ENCODE measurements at places on chromosomes 7 and 10.

GRCh38 chr10:76869931-76870330, 767.7 kb downstream of the KCNMA1 start:
- DNase-seq, result no peak

GRCh38 chr7:84102213-84102612, 92.4 kb downstream of the SEMA3A start:
- no peak for DNase-seq

DNA sequence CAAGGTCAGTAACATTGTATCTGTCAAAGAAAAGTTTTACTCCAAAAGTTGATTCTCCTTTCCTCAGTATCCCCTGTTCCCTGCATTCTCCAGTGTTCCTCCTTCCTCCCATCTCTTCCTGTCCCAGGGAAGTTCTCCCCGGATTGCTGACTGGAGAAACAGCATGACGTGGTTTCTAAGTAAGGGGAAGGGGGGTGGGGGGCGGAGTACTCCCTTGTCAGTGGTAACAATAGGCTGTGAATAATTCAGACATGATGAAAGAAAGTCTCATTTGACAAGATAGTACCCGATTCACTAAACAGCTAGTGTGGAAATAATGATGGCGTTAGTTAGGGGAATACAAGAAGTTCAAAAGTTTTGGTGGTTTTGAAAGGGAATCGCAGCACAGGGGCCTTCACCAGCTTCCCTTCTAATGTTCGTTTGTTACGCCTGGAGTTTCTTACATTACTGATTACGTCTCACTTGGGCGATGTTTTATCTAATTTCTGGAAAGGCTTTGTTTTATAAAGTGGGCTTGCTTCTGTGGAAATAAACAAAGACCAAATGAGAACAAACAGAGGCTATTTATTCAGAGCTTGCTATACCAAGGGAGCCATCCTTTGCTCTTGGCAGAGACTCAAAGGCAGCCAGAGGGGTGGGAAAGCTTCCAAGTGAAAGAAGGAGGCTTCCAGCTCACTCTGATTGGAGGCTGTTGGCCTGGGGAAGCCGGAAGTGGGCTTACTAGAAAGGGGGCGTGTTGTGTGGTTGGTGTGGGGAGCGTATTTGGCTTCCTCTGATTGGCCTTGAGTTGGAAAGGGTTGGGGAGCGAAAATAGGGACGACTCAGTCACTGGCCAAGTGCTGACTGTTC, 453.7 kb downstream of the SDK1 start:
- no peak for DNase-seq

DNA sequence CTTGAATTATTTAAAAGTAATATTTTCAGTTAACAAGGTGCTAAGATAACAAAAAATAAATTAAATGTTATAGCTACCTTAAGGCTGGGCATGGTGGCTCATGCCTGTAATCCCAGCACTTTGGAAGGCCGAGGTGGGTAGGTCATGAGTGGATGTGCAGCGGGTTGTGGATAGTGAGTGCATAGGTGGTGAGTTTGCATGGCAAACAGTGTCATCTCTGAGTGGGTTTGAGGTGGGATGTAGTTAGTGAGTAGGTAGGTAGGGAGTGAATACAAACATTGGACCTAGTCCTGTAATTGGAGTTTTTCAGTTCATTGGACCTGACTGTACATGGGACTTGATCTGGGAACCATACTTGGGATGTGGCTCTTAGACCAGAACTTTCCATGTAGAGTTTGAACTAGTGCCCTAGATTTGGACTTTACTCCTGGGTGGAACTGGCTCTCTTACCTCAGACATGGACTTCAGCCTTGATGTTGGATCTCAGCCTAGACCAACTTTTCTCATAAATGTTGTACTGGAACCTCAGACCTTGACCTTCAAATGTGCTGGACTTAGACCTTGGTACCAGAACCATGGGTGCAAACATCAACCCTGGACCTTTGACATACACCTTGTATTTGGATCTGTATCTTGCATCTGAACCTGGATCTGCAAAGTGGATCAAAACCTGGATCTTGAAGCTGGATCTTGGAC, 47.0 kb downstream of the SEC61G start:
- no peak for DNase-seq

DNA sequence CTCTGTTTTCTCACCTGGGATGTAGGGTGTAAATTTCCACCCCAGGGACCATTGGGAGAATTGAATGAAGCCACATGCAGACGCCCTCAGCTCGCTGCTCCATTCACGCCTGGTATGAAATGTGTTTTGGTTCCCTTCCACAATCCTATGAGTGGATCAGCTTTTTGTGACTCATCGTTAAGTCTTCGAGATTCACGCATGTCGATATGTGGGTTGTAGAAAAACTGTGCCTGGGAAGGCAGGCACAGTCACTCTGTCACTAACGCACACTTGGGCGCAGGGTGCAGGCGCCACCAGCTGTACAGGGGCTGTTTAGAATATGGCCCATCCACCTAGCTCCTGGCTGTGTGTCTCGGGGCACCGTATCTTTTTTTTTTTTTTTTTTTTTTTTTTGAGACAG, 64.2 kb upstream of the SH2B2 start:
- peak; percentile 9 for DNase-seq

DNA sequence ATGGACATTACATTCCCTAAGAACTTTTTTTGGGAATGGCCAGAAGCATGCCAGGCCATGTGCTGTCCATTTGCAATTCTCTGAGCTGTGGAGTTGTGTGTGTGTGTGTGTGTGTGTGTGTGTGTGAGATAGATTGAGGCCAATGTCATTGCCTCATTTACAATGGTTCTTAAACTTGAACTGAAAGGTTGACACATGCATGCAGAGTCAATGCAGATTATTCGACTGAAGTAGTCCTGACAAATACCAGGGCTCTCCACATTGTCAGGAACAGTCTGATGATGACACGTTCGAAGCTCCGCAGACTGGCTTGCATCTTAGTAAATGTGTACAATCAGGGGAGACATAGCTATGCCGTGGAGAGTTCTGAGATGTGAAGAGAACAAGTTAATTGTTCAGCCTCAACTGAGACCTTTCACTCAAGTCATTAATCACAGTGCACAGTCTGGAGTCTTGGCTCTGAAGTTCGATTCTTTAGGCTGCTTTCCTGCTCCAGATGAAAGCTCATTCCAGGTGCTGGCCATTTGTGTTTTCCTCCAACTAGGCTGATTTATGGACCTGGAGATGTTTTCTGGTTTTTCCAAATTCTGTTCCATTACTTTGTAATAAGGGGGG, 921.9 kb downstream of the LRMDA start:
- DNase-seq, result no peak

DNA sequence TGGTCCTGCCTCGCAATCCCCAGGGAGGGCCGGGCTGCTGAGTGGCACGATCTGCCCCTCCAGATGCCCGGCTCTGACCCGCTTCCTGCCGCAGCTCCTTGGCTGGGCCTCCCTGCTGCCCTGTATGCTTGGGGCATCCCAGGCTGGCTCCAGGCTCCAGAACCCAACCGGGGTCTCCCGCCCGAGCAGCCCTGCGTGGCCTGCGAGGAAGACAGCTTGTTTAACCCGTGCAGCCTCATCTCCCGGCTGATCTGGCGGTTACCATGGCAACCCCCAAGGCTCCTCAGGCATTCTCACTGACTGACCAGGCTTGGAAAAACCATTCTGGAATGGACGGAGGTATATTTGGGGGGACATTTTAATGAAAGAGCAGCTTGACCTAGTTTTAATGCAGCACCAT, 232.4 kb upstream of the MYO3A start:
- no peak for DNase-seq

DNA sequence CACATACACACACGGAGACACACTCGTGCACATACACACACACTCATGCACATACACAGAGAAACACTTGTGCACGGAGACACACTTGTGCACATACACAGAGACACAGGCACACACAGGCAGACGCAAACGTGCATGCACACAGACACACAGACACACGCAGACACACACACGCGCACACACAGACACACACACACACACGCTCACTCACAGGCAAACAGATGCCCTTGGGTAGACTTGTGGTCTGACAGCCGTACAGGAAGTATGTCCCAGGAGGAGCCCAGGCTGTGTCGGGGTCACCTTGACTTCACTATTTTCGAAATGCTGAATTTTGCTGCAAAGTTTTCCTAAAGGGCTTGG, 538.0 kb downstream of the DNAJB6 start:
- no peak for DNase-seq

GRCh38 chr7:121437470-121437869, 41.4 kb upstream of the FAM3C start:
- DNase-seq, result no peak

DNA sequence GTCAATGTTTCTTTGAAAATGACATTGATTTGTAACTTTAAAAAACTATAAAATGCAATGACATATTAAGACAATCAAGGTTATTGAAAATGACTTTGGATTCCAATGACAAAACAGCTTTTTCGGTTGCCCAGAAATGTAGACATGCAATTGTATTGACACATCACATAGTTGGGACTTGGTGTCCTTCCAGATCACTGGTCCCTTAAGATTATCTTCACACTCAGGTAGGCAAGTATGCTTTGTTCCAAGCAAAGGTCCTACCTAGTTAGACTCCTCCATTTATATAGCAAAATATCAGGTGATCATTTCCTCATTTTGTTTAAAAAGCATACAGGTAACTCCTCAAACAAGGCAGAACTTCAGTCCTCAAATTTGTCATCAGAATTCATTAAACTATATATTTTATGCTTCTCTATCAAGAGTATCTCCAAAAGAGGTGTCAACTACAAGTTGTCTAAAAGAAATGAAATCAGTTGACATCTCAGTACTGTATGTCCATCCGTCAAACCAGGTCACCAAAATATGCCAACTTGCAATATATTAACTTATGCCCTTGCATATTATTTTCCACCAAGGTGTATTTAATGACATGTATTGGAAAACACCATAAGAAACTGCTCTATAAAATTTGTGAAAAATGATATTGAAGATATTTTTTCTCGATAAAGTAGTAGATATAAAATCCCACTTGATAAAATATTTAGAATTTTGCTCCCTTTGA, 64.6 kb downstream of the TSPAN12 start:
- DNase-seq, result no peak

GRCh38 chr10:19815731-19816410, 361 bp upstream of the PLXDC2 start:
- peak; percentile 0 for DNase-seq

GRCh38 chr7:99666013-99666395, 13.8 kb downstream of the CYP3A5 start:
- DNase-seq, result no peak

- no peak for DNase-seq
These were observed 546.4 kb downstream of the TNS3 start for GRCh38 chr7:47035522-47035921.

DNA sequence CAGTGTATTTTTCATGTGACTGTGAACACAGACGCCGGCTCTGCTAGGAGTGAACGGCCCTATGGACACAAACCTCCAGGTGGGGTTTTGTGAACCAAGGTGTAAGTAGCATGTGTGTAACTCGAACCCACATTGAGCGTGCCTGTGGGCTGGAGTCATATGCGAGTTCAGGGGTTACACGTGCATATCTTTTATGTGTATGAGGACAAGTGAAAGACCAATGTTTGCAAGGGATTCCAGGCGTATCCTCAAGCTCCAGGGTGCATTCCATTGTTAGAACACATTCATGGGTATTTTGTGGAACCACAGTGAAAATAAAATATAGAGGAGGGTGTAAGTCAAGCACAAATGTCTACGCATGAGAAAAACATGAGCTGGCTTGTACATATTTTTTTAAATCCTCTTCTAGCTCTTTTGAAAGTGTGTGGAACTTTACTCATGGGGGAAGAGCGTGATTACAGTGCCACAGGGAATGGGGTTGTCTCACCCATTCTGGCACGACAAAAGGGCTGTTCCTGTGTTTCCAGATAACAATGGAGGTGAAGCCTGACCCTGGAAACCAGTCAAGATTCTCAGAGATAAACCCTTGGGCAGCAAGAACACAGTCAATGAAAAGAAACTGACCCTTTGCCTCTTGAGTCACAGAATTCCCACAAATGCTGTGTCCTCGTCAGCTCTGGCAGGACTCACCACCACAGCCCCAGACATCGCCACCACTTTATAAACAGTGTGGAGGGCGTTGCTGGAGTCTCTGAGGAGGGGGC, 37.0 kb upstream of the GOT1 start:
- peak; percentile 57 for DNase-seq

- no peak for DNase-seq
These were observed 116.3 kb downstream of the MDFIC start for GRCh38 chr7:115038158-115038557.

DNA sequence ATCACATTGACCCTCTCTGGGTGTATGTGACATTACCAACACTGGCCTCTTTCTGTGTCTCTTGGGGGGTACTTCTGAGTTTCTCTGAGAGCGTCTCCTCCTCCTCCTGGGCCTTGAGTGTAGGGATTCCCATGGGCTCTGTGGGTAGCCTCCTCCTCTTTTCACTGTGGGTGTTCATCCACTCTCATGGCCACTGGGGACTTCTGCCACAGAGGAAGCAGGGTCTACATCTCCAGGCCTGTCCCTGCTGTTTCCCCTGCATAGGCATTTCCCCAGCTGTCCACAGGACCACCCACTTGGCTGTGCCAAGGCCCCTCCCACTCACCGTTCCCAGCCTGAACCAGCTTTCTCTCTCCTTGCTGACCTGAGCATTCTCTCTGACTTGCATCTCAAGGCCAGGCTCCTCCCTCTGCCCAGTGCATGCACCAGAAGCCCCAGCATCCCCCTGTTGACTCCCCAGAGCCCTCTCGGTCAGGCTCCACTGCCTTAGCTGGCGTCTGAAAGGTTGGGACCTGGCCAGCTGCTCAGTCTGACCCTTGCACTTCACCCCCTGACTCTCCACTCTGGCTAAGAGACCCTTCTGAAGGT, 487.6 kb downstream of the GLRX3 start:
- no peak for DNase-seq

- peak; percentile 37 for DNase-seq
These were observed 147.1 kb downstream of the BUB3 start for GRCh38 chr10:123301077-123301857.
